Stomach (tissue), 19 donors: ENCODE measurements at places on chromosomes 5 and 9. TPM values are rescaled to one million over a fixed set of nuclear protein-coding genes. Genes with fewer than 3 reads are reported as not detected.
A peak's percentile ranks its signal among the peaks of the same experiment; 100 is the strongest.

Gene MARCOL
- not detected for total RNA-seq

GRCh38 chr9:89000973-89001916, 10.0 kb downstream of the S1PR3 start:
- H3K27ac ChIP-seq, result peak overlapping the region; percentile 46
- peak overlapping the region; percentile 32 for H3K4me3 ChIP-seq
- H3K36me3 ChIP-seq, result peaks cover 8% of the 10 kb centered on the region
- peaks cover 60% of the 10 kb centered on the region for H3K4me1 ChIP-seq
- no peaks in the 10 kb centered on the region for H3K27me3 ChIP-seq
- DNase-seq, result peak; percentile 93

DNA sequence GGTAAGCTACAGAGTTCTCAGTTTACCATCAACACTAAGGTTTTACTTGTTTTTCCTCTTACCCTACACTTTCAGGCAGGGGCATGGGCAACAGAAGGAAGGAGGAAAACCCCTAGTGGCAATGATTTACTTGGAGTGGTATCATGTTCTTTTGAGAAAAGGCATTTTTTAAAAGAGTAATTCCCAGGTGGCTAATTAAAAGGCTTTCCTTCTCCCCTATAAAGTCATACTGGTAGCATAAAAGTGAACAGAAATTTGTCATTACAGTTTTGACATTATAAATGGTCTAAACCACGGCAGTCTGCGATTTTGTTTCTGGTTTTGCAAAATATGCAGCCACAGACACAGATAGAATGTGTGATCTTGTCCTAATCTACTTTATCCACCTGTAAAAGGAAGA, 30.9 kb upstream of the OR2K2 start:
- no peak overlapping the region for H3K27ac ChIP-seq
- H3K36me3 ChIP-seq, result peaks cover 49% of the 10 kb centered on the region
- peaks cover 17% of the 10 kb centered on the region for H3K4me1 ChIP-seq
- H3K27me3 ChIP-seq, result no peaks in the 10 kb centered on the region

DNA sequence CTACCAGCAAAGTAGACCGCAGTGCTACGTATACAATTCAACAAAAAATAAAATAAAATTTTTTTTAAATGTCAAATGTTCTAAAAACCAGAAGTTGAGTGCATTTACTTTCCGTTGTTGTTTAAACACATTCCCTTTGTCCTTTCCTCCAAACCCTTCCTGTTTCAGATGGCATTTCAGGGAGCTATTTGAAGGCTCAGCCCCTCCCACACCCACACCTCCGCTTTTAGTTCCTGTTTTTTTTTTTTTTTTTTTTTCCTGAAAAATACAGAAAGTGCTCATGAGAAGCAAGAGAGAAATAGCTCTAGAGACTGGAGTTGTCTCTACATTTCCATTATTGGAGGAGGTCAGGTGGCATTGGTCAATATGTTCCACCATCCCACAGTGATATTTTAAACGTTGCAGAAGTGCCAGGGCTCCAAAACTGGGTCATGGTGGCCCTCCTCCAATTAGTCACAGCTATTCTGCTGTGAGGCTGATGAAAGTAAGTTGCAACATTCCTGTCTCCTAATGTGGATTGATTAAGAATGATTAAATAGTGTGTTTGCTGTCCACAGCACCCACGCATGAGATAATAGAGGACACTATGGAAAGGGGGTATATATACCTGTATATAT, 106.9 kb downstream of the GABRG2 start:
- H3K4me3 ChIP-seq, result no peak overlapping the region
- no peaks in the 10 kb centered on the region for H3K4me1 ChIP-seq
- H3K36me3 ChIP-seq, result no peaks in the 10 kb centered on the region
- no peak for DNase-seq

- H3K27ac ChIP-seq, result no peak overlapping the region
- no peak for DNase-seq
- H3K36me3 ChIP-seq, result no peaks in the 10 kb centered on the region
- peaks cover 4% of the 10 kb centered on the region for H3K4me1 ChIP-seq
- H3K27me3 ChIP-seq, result no peaks in the 10 kb centered on the region
- no peak overlapping the region for H3K4me3 ChIP-seq
Observed at GRCh38 chr9:88696501-88696900, 161.5 kb downstream of the NXNL2 start.

DNA sequence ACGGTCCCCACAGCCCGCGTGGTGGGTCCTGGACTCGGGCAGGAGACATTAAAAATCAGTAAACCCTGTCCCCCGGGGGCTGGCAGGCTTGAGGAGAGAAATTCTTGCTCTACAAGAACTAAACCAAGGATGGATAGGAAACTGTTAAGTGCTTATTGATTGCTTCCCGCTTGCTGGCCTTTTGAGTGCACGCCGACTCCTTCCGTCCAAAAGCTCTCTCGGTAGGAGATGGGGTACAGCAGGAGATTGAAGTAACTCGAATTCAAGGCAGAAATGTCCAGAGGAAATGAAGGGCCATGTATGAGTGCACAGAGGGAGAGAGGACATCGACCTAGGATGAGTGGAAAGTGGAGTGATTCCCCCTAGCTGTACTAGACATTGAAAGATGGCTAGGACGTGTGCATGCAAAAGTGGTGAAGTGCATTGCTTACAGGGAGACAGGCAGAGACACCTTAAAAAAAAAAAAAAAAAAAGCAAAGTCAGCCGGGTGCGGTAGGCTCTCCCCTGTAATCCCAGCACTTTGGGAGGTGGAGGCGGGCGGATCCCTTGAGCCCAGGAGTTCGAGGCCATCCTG, 923 bp downstream of the RECK start:
- H3K4me1 ChIP-seq, result peaks cover 16% of the 10 kb centered on the region
- H3K4me3 ChIP-seq, result peak overlapping the region; percentile 90
- no peak for DNase-seq
- H3K27ac ChIP-seq, result peak overlapping the region; percentile 87

Gene DAB2IP
- 59.1 TPM for total RNA-seq
